Omental fat pad (tissue), 4 donors: ENCODE measurements at places on chromosomes 12 and 14.

DNA sequence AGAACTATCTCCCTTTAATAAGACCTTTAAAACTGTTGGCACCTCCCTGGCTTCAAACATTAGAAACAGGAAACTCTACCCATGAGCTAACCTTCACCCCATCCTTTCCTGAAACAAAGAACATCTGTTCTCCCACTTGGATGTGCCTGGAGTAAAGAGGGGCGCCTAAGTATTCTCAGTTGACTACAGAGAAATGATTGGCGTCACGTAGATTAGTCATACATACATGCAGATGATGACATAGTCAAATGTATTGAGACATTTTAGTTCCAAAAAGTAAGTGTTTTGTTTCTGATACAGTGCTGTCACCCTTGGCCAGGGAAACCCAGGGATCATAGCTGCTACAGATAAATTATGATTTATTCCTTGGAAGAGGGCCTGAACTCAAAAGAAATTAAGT is 260.0 kb upstream of the PLEKHG7 start:
- DNase-seq: no peak

DNA sequence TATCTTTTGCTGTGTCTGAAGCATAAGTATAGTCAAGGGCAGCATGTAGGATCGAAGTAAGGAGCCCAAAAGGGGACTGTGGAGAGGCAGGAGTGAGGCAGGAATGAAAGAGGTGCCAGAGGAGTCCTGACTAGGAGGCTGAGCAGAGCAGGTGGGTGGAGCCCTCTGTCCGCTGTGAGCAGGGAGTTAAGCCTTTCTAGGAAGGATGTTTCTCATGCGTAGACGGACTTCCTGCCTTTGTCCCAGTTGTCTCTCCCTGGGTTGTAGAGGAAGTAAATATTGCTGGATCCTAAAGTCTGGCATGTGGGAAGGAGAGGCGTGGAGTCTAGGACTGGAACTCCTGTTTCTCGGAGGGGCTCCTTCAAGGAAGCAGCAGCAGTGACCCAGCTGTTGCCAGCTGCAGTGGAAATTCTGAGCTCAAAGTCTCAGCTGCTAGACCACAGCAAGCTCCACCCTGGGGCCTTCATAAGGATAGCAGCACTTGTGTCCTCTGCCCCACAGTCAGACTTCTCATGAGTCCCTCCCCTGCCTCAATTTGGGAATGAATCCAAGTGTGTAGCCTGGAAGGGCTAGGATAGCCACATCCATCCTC is 44.0 kb downstream of the RBMS2 start:
- no peak for DNase-seq

DNA sequence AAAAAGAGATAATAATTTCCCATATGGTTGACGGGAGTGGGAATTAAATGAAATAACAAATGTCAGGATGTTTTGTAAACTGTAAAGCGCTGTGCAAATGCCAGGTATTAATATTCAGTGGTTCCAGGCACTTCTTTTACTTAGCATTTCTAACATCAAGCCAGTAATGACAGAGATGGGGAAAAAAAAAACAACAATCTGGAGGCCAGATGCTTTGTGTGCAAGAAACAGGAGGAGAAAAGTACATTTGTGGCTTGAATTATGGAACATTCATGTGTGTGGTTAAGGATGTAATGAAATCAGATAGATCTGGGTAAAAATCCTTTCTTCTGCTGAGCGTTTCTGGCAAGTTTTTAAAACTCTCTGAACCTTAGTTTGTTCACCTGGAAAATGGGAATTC is 509.6 kb downstream of the FUT8 start:
- DNase-seq: no peak

- DNase-seq: no peak
Measured at GRCh38 chr12:94202245-94203180, 54.1 kb downstream of the PLXNC1 start.

DNA sequence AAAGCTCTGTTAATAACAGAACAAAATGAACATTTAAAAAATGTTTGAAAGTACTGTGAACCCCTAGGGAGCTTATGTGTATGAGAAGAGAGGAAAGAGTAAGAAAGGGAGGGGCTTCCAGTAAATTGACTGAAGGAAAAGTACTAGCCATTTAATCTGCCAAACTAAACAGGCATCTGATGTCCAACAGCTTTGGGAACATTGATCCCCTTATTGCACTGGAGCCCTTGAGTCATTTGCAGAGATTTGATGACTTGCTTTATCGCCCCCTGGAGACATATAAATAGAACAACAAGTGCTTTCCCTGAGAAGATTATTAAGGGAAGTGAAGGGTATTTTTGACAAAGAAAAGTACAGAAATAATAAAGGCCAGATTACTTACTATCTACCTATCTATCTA is 319.3 kb upstream of the NOVA1 start:
- no peak for DNase-seq

DNA sequence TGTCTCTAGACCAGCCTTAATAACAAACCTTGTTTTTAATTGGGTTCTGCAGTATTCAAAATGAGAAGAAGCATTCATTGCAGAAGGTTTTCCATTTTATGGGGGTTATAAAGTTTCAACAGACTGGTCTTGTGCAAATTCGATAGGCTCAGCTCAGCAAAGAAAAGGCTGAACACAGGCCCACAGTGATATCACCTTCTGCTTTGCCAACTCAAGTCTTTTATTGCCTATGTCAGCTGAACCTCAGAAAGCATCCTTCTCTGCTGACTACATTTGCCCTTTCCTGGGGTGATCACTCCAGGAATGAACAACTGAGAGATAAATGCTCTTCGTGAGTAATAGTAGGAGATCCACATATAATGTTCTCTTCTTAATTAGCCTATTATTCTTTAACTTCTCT is 134.5 kb upstream of the CCDC175 start:
- DNase-seq: no peak

DNA sequence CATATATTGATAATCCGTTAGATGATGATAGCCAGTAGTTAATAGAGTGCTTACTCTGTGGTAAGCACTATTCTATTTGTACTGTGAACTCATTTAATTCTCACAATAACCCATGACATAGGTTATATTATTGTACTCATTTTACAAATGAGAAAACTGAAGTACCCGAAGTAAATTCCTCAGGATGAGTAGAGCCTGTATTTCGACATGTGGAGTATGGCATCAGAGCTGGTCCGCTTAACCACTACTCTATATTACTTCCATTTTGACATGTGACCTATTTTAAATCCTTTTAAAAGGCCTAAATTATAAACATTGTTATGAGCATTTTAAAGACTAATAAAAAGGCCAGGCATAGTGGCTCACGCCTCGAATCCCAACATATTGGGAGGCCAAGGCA is 8.0 kb upstream of the RAP1B start:
- DNase-seq: no peak

- DNase-seq: no peak
Measured at GRCh38 chr12:89521364-89522223, 3.0 kb downstream of the GALNT4 start.

- no peak for DNase-seq
Measured at GRCh38 chr12:131617596-131618302, 93.1 kb upstream of the SFSWAP start.

DNA sequence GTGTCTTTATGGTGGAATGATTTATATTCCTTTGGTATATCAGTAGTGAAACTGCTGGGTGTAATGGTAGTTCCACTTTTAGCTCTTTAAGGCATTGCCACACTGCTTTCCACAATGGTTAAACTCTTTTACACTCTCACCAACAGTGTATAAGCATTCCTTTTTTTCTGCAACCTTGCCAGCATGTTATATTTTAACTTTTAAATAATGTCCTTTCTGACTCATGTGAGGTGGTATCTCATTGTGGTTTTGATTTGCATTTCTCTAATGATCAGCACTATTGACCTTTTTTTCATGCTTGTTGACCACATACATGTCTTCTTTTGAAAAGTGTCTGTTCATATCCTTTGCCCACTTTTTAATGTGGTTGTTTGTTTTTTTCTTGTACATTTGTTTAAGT is 142.5 kb downstream of the MSRB3 start:
- DNase-seq: no peak

DNA sequence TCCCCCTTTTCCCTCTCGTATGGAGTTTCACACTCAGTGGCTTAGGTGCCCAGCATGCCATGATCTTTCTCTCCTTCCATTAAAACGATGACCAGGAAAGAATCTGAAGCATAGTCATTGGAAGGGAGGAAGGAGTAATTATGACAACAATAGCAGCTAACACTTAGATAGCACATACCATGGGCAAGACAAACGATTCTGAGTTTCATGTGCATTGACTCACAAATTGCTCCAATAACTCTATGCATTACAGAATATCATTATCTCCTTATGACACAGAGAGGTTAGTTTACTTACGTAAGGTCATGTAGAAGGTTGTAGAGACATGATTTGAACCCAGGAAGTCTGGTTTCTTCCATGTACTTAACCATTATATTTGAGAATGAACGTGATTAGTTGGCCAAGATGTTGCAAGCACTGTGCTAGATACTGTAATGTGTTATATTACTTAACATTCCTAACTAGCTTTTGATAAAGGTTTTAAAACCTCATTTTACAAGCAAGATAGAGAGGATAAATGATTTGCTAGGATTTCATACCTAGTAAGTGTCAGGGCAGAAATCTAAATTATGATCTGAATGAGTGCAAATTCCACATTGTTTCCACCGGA is 162.4 kb downstream of the CAND1 start:
- no peak for DNase-seq

DNA sequence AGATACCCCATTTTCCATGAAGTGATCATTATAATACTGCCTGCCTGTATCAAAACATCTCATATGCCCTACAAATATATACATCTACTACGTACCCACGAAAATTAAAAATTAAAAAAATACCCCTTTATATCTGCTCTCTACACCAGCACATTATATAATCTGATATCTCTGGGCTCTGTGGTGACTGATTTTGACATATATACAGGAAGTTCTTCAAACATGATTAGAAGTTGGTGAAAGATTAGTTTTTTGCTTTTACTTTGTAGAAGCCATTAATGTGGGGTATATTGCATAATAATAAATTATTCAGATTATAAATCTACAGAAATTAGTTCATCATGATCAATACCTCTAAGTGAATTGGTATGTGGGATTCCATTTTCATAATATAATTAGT is 126.7 kb upstream of the MDM1 start:
- no peak for DNase-seq

- DNase-seq: no peak
Measured at GRCh38 chr14:85243321-85243720, 286.6 kb upstream of the FLRT2 start.

DNA sequence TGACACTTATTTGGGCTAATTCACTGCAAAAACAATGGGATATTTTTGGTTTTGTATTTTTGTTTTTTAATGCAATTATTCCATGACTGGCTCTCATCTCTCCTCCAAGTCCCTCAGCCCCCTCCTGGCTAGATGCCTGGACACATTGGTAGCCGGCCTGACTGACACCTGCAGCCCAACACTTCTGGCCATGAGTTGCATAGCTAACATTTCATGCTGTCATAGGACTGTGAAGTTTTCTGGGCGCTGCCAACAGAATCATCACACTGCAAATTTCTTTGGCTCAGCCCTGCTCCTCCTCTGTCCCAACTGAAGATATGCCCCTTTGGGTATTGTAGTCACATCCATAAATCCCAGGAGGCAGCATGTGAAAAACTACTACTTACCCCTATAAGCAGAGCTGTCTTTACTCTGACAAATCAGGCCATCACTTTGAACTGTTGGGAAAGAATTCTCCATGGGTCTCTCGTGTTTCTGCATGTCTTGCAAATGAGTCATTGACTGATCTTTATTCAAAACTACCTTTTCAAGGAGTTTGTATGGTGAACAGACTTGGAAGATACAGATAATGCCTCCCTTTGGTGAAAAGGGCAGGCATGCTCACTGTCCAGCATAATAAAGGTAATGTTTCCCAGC is 126.7 kb upstream of the LGR5 start:
- no peak for DNase-seq

- no peak for DNase-seq
Measured at GRCh38 chr12:84502180-84502860, 410.3 kb downstream of the SLC6A15 start.
